ENCODE measurements at places on chromosomes 7 and 10.

DNA sequence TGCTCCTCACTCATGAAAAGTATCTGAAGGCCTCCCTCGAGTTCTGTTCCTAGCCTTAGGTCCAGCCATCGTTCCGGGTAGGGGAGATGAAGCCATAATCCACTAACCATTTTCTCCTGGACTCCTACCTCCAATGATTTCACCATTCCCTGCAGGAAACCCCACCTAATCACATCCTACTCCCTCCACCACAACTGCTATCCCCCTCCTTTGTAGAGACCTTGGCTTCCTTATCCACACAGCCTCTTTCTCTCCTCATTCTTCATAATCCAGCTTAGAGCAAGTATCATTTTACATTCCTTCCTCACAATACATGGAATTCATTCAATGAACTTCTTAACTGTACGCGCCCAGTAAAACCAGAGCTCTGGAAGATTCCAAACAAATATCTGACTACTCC is 18.7 kb downstream of the HNRNPF start:
- no peak for DNase-seq

GRCh38 chr10:62244088-62244487 is 24.6 kb downstream of the RTKN2 start:
- no peak for DNase-seq

- no peak for DNase-seq
Measured at GRCh38 chr10:18719811-18720210, 60.6 kb downstream of the ARL5B start.

DNA sequence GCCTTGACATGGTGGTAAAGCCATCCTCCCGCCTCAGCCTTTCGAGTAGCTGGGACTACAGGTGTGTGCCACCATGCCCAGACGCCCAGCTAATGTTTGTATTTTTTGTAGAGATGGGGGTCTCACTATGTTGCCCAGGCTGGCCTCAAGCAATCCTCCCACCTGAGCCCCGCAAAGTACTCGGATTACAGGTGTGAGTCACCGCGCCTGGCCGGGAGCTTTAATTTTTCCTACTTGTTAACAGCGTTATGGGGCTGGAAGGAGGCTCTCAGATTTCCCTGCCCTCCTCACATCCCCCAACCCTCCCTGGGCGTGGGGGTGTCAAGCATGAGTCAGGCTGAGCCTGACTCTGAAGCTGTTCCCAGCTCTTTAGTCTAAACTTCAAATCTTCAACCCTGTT is 8.3 kb downstream of the ALKBH4 start:
- no peak for DNase-seq

DNA sequence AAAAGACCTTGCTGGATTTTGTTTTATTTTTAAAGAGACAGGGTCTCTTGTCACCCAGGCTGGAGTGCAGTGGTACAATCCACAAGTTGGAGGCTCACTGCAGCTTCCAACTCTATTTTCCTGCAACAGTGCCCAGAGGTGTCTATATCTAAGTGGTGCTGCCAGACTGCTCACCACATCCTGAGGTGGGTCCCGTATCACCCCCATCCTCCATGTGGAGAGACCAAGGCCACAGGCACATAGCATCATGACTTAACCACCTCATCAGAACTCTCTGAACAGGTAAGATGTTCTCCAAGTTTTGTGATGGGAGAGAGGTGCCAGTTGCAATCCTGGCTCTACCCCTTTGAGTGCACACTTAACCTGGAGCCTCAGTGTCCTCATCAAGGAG is 98.2 kb downstream of the RNF216 start:
- no peak for DNase-seq

DNA sequence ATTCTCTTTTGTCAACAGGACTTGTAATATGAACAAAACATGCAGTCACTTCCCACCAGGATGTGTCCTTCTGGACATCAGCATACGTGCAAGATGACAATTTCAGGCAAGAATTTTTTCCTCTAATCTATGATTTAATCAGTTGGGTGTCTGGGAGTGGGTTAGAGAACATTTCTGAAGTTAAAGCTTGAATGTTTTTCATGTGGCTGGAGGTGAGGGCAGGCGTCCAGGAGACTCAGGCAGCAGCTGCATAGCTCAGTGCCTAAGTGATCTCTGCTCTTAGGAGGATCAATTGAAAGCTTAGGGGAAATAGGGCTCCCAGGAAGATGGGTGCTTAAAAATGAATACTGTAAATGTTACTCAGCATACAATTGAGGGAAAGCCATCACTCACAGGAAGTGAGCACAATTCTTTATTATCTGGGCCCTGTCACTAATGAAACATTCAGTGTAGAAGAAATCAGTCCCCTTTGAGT is 457.6 kb upstream of the KLF6 start:
- DNase-seq: no peak

DNA sequence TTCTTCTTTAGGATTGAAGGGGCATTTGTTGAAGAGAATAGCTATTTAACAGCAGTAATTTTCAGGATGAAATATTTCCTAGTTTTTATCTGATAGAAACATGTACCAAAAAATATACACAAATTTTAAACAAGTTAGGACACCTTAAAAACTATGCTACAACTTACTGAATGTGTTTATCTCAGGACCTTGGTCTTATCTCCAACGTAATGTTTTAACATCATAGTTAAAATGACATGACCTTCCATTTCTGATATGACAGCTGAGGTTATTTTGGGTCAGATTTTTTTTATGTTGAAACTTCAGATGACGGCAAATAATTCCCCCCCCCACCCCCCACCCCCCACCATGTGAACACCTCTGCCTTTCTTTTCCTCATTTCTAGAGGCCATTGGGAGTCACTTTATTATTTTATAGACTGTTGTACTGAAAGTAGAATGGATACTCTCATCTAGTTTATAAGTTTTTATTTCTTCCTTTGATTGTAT is 8.0 kb downstream of the MRLN start:
- DNase-seq: no peak

GRCh38 chr7:27151931-27152815 is at the start of gene HOXA3:
HOXA3 (minus strand) TSS chr7:27152583; CDS start chr7:27110640, 41,943 bp downstream.
- no peak for DNase-seq

Data from activated CD4-positive, alpha-beta T cell treated with anti-CD3 and anti-CD28 coated beads, Interleukin-2, Interleukin-4, amounts not matched to agents 100 ng/mL and 50 ng/mL, durations not matched to agents 16 hours and 8 hours (primary cell).